ENCODE measurements at places on chromosomes 16 and 17.

GRCh38 chr16:50197582-50197981, 44.5 kb downstream of the TENT4B start:
- DNase-seq, result no peak

DNA sequence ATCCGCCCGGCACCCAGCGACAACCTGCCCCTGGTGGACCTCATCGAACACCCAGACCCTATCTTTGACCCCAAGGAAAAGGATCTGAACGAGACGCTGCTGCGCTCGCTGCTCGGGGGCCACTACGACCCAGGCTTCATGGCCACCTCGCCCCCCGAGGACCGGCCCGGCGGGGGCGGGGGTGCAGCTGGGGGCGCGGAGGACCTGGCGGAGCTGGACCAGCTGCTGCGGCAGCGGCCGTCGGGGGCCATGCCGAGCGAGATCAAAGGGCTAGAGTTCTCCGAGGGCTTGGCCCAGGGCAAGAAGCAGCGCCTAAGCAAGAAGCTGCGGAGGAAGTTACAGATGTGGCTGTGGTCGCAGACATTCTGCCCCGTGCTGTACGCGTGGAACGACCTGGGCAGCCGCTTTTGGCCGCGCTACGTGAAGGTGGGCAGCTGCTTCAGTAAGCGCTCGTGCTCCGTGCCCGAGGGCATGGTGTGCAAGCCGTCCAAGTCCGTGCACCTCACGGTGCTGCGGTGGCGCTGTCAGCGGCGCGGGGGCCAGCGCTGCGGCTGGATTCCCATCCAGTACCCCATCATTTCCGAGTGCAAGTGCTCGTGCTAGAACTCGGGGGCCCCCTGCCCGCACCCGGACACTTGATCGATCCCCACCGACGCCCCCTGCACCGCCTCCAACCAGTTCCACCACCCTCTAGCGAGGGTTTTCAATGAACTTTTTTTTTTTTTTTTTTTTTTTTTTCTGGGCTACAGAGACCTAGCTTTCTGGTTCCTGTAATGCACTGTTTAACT, 1.0 kb downstream of the NOG start:
- no peak for DNase-seq

GRCh38 chr16:72927199-72928089, 120.5 kb downstream of the ZFHX3 start:
- no peak for DNase-seq

DNA sequence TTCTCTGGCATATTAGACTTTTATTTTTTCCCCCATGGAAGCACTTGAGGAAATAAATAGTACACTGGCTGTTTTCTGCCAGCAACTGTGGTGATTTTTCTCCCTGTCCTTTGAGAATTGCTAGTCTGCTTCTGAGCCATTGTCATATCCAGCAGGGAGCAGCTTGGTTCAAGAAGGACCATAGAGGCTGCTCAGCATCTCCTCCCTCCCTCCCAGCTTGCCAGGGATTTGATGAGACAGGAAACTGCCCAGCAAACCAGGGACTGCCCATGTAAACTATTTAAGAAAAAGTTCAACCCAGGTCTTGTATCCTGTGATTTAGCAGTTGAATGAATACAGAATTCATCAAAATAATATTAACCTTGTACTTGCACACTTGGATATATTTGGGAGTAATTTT, 39.5 kb downstream of the CYB5B start:
- DNase-seq, result no peak

GRCh38 chr16:70576431-70577255, 53.0 kb downstream of the SF3B3 start:
- no peak for DNase-seq

GRCh38 chr16:592518-593306, 2.8 kb downstream of the RAB40C start:
- no peak for DNase-seq
